Fibroblast of skin of right biceps (primary cell): ENCODE measurements at places on chromosomes 5 and 9.

GRCh38 chr9:92208693-92209524 is 84.6 kb downstream of the IARS1 start:
- no peak for DNase-seq

DNA sequence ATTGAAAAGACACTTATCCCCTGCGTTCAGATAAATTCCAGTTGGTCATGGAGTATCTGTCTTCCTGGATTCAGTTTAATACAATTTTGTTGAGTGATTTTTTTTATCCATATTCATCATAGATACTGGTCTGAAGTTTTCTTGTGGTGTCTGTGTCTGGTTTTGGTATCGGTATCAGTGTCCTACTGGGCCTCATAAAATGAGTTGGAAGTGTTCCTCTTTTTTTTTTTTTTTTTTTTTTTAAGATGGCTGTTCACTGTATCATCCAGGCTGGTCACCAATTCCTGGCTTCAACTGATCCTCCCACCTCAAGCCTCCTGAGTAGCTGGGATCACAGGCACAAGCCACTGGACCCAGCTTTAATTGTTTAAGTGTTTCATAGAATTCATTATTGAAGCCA is 2.9 kb upstream of the CAMSAP1 start:
- DNase-seq = no peak

- DNase-seq = no peak
Observed at GRCh38 chr5:152689250-152689711, 284.2 kb upstream of the NMUR2 start.

DNA sequence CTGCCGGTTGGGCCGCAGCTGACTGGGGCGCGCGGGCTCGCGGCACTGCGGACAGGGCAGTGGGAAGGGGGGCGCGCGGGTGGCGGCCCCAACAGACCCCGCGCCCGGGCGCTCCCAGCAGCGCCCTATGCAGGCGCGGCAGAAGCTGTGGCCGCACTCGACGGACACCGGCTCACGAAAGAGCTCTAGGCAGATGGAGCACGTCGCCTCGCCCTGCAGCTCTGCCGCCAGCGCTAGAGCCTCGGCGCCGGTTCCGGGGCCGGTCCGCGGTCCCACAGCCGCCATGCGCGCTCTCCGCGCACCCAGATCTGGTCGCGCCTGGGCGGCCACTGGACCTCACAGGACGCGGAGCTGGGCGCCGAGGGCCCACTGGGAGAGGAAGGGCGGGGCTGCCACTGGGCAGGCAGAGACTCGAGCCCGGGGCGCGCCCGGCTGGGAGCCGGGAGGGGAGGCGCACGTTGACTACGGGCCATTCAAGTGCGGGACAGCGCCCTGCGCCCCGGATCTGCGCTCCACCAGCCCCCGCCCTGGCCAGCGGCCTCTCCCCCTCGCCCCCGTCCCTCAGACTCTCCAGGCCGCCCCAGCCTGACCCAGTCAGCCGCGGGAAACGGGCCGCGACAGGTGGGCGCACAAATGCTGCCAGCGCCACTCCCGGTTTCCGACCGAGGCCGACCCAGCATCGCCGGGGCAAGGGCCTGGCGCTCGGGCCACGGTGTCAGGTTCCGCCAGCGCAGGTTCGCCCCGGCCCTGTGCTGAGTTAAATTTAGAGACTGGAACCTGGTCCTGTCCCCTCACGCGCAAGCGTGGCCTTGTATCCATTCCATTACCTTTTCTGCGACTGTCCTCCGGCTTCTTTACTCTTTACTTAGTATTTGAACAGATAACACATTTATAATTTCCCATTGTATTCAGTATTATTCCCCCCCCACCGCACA is at the start of gene TRIM7:
Gene TRIM7, minus strand, starts transcription at position 371 of the 935 bp plus-strand sequence. Its CDS starts 86 bp downstream, at position 285.
- DNase-seq = no peak

- DNase-seq = no peak
Observed at GRCh38 chr5:178223828-178224335, 8.7 kb downstream of the PHYKPL start.

DNA sequence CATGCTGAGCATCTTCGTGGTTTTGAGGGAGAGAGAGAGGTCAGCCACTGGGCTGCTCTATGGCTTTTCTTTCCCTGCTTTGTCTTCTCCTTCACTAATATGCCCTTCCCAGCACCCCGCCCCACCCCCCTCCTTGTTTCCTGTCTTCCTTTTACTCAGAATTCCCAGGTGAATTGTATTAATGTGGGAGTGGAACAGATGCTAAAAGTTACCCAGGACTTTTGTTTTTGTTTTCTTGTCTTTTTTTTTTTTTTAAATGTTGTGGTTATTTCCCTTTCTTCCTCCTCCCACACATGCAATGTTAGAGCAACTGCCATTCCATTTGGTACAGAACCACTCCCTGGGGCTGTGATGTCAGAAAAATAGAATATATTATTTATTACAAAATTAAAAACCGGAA is 442.7 kb upstream of the CD180 start:
- DNase-seq = peak; percentile 19

DNA sequence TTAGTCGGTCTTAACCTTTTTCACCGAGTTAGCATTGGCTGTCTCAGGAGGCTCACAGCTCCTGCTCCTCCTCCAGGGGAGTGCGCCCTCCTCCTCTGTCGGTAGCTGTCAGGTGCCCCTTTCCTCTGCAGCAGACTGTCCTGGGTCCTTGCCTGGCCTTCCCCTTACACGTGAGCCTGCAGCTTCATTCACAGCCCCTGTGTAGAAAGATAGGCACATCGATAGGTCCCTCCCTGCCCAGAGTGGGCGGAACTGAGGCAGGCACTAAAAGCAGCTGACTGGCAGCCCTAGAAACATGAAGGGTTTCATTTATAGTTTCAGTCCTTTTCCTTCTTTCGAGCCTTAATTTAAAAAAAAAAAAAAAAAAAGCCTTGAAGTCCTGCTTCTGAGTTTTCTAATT is 17.2 kb downstream of the TENT4A start:
- DNase-seq = no peak

- no peak for DNase-seq
Observed at GRCh38 chr5:147072622-147073021, 162.2 kb upstream of the STK32A start.

DNA sequence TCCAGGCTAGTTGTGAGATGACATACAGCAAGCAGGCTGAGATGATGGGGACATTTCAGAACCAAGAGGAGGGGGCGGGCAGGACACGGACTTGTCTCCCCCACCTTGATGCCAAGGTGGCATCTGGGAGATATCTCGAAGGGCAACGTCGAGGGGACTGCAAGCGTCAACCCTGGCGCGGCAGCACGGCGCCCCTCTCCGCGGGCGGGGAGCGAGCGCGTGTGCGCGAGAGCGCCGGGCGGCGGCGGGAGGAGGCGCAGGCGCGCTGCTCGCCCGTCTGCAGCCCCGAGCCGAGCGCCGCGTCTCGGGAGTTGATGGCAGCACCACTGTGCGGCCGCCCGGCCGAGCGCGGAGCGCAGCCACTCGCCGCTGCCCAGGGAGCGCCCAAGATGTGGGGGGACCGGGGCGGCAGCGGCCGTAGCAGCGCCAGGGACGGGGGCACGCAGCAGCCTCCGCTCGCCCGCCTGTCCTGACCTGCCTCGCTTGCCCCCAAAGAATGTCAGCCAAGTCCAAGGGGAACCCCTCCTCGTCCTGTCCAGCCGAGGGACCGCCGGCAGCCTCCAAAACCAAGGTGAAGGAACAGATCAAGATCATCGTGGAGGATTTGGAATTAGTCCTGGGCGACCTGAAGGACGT is at the start of gene PRR16:
Gene PRR16, plus strand, starts transcription at position 310 of the 636 bp plus-strand sequence.
- DNase-seq = peak; percentile 82

GRCh38 chr5:126869005-126869451 is 92.1 kb downstream of the LMNB1 start:
- peak; percentile 61 for DNase-seq

GRCh38 chr5:61301341-61302199 is 30.5 kb upstream of the ZSWIM6 start:
- DNase-seq = peak; percentile 99

- no peak for DNase-seq
Observed at GRCh38 chr5:154737667-154738320, 17.4 kb upstream of the LARP1 start.

DNA sequence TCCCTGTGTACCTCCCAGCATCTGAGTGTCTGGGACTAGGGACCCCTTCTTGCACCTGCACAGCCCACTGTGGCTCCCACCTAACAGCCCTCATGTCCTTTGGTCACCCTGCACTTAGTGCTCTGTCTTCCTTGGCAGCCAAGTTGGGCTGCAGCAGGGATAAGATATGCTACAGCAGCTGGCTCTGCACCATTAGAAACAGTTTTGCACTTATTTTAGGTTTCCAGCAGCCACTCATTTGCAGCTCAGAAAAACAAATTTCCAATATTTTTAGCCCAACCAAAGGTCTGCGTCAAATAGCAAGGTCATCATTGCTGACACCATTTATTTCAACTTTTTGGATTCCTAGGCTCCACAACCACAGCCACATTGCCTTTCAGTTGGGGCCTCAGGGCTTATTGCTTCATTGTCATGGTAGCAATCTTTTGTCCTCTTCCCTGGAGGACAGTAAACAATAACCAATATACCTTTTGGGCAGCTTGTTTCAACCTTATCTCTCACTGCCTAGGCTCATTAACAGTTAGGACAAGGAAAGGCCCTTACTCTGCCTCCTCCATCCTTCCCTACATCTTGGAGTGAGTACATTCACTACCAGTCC is 263.9 kb downstream of the COX7C start:
- DNase-seq = no peak

DNA sequence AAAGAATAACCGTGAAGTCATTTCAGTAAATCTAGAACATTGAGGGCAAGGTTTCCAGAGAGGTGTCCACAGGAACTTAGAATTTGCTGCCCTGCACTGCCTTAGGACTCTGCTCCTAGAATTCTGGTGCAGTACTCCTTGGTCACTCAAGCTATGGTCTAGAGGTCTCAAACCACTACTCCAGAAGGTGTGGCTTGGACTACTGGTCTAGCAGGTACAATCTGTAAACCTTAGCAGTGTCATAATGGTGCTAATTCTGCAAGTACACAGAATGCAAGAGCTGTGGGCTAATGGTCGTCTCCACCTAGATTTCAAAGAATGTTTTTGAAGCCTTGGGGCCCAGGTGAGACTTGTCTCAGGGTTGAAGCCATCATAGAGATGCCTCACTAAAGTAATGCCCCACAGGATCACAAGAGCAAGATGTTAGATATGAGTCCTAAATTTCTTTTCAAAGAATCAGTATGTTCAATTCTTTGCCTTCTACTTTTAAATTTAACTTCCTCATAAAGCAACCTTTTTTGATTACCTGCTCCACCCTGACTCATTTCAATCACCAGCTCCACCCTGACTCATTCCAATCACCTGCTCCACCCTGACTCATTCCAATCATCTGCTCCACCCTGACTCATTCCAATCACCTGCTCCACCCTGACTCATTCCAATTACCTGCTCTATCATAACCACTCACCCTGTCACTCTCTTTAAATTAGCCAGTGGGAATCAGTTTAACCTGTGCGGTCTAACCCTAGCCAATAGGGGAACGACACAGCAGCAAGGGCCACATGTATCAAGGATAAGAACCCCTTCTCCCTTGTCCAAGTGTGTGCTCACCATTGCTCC is 1111.8 kb upstream of the ACO1 start:
- no peak for DNase-seq

DNA sequence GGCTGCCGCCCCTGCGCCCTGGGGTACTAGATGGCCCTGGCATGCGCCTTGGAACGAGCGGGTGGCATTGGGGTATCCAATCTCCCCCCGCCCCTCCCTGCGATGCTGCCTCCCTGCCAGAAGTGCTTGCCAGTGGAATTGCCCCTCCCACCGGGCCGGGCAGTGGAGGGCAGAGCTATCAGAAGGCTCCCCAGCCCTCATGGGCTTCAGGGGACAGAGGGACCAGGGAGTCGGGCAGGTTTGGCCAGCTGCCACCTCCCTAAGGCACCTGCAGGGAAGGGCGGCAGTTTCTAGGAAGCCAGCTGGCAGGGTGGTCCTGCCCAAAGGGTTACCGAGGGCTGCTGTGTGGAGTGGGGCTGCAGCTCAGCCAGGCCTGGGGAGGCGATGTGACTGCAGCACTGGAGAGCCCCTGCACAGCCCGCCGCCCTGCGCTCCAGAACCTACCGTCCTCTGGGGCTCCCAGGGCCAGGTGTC is 52.8 kb upstream of the EGFL7 start:
- DNase-seq = no peak

GRCh38 chr5:102341681-102342288 is 45.7 kb upstream of the SLCO4C1 start:
- DNase-seq = no peak

DNA sequence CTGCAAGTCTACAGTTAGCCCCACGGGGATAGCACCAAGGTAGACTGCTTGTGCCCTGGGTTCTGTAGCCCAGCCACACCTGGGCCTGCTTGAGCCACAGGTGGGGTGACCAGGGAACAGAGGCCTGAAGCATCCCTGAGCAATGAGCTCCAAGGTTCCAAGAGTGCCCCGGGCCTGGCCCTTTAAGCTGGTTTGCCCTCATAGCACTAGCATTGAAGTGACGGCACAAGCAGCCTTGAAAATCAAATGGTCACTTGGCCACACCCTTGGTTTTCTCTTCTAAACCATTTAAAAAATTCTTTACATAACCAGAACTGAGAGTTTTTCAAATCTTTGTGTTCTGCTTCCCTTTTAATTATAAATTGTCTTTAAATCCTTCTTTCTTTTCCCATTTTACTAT is 24.7 kb downstream of the FBXO10 start:
- DNase-seq = no peak

- DNase-seq = no peak
Observed at GRCh38 chr9:79896390-79896980, 324.7 kb downstream of the TLE4 start.

DNA sequence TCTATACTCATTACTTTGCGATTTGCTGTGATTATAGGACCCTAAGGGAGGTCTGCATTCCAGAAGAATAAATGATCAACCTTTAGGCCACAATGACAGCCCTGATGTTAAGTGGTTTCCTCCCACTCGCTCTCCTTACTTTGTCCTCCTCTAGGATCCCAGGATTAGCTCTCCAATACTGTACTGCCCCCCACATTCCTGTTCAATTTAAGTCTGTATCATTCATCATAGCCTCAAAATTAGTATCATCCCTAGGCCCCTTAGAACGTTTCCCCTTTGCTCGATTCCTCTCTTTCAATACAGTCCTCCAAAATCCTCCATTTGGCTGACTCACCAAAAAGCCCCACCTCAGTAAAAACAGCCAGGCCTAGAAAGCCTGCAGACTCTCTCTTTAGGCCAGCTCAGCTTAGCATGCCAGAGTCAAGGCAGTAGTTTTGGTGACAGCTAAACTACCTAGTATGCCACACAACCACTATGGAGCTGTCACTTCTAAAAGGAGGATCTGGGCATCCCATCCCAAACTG is 24.4 kb downstream of the RNF145 start:
- peak; percentile 98 for DNase-seq

GRCh38 chr9:86041311-86041741 is 58.0 kb downstream of the GOLM1 start:
- DNase-seq = peak; percentile 41

- peak; percentile 72 for DNase-seq
Observed at GRCh38 chr5:89473196-89473595, 590.2 kb upstream of the MEF2C start.

GRCh38 chr5:135383803-135384495 is 15.1 kb downstream of the MACROH2A1 start:
- no peak for DNase-seq
